Upper lobe of right lung (tissue), 1 donor: ENCODE measurements at places on chromosomes 3 and 15.

DNA sequence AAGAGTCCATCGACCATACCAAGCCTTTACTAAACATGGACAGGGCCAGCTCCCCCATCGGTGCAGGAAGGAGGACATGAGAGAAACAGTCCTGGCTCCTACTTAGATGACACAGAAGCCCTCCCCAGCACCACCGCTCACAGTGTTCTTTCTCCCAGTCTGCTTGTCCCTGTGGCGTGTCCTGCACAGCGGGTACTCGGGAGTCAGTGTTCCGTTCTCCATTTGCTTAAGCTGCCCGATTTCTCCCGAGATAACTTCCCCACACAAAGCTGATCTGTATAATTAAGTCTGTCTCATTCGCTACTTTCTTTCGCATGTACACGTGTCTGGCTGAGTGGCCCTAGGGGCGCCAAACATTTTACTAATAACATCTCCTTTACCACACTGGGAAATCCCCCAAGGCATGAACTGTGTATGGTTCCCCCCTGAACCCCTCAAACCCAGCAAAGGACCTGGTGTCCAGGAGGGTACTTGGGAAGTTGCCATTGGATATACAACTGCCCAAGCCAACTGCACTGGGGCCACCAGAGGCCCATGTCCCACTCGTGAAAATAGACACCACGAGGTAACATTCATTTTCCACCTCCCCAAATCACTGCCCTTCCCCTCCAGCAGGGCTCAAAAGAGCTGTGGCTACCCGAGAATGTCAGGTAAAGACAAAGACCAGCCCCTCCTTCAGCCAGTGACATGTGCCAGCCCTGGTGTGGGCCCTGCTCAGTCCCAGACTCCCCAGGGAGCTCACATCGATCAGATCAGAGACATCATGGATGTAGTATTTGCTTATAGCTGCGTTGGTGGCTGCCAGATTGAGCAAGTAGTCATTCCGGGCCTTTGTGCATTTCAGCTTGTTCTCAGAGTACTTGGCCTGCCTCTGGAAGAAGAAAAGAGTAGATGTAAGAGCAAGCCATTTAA, 96.5 kb upstream of the RAD18 start:
- no peak for DNase-seq

- no peak for DNase-seq
Measured at GRCh38 chr3:156256256-156256655, 135.9 kb downstream of the KCNAB1 start.

GRCh38 chr3:191426311-191426710, 34.7 kb upstream of the PYDC2 start:
- DNase-seq = no peak

DNA sequence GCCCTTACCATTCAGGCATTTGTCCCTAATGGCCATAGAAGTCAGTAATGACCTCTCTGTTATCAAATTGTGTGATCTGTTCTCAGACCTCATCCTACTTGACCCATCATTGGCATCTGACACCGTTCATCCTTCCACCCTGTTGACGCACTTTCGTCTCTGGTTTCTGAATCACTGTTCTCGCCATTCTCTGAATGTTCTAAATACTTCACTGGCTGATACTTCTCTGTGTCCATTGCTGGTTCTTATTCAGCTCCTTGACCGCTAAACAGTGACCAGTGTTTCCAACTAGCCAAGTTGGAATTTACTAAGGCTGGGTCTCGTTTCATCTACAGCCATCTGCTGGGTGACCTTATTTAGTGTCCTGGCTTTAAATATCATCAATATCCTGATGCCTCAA, 2.2 kb downstream of the ACAD9 start:
- DNase-seq = no peak

DNA sequence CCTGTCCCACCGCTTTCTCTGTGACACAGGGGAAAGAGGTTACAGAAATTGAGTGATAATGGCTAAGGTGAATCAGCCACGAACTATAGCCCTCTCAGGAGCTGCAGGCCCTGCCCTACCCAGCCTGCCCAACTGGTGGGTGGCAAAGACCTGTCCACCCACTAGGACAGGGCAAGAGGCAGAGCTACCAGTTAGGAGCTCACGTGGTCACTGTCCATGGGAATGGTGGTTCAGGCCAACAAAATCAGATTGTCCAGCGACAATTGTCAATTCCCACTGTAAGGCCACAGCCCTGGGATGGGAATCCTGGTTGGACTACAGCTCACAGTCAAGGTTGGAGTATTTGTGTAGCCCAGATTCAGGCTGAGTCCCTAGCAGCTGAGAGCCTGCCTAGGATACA, 75.0 kb downstream of the PPCDC start:
- DNase-seq = no peak

- DNase-seq = no peak
Measured at GRCh38 chr3:17442332-17443049, 299.9 kb downstream of the TBC1D5 start.

GRCh38 chr15:44726568-44727484, 9.5 kb upstream of the TRIM69 start:
- DNase-seq = no peak
